Mammary epithelial cell (primary cell): ENCODE measurements at places on chromosomes 12 and 14.

- no peak for DNase-seq
Measured at GRCh38 chr14:22907429-22907828, 11.5 kb downstream of the RBM23 start.

- no peak for DNase-seq
Measured at GRCh38 chr14:55731881-55732498, 152.0 kb downstream of the KTN1 start.

- no peak for DNase-seq
Measured at GRCh38 chr14:64465831-64466554, 694 bp downstream of the AKAP5 start.

DNA sequence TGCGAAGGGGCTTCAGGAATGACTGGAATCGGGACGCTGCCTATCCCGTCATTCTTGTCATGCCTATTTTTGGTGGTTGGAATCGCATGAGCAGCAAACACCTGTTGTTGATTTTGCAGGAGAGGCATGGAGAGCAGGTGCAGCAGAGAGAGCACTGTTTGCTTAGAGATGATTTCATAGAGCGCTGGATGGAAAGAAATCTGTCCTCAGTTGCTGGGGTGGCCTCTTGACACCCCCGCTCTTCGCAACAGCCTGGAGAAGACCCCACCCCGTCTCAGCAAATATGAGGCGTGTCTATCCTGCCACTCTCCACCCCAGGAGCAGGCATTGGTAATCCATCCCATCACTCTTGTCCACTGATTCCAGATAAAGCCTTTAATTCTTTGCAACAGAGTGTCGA is 19.3 kb upstream of the NCOR2 start:
- no peak for DNase-seq

GRCh38 chr14:63564318-63564717 is 21.1 kb upstream of the PPP2R5E start:
- no peak for DNase-seq

DNA sequence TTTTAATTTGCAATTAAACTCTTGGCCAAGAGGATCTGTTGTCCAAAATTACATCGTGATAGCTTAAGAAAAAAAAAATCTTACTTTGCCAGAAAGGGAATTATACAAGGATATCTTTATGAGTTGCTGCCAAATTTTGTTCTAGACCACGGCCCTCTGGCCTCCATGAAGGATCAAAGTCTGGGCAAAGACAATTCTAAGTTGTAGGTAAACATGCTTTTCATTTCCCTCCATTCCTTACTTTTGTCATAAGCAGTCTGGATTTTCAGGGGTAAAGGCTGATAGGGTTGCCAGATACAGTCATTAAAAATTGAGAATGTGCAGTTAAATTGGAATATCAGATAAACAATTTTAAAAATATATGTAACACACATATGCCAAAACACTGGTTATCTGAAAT is 135.1 kb downstream of the MON2 start:
- no peak for DNase-seq

GRCh38 chr14:50830932-50831725 is at the start of gene NIN:
Gene NIN (minus strand): TSS chr14:50831162. CDS start chr14:50822056, 9,106 bp downstream.
- peak; percentile 82 for DNase-seq

- DNase-seq = no peak
Measured at GRCh38 chr12:32390572-32391219, 8.7 kb upstream of the FGD4 start.

DNA sequence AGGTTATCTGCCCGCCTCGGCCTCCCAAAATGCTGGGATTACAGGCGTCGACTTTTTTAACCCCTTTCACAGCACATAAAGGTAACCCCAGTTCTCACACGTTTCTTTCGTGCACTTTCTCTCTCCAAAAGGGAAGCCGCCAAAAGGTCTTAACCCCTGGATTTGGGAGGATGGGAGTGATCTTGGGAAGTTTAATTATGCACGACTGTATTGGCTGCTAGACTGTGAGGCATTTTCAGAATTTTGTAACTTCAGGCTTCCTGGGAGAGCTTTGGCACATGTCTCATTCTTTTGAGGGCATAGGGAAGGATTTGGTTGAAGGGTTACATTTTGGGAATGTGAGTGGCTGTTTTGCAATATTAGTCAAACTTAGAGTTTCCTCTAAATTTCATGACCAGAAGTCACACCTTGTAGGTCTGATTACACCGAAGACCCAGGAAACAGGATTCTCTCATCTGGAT is 1.4 kb upstream of the SMARCC2 start:
- no peak for DNase-seq

DNA sequence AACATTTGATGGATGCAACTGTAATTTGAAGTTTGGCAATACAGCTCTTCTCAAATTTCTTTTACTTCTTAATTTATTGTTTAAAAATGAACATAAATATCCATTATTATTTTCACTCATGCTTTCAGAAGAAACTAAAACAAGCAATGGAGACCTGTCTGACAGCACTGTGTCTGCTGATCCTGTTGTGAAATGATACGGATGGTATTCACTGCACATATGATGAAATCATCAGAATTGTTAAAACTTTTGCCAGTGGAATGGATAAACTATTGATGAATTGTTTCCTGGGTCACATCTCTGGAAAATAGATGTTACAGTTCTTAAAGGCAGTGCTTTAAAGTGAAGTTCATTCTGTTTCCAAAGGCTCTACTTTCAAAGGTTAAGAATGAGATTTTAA is 59.2 kb downstream of the WASHC4 start:
- no peak for DNase-seq

DNA sequence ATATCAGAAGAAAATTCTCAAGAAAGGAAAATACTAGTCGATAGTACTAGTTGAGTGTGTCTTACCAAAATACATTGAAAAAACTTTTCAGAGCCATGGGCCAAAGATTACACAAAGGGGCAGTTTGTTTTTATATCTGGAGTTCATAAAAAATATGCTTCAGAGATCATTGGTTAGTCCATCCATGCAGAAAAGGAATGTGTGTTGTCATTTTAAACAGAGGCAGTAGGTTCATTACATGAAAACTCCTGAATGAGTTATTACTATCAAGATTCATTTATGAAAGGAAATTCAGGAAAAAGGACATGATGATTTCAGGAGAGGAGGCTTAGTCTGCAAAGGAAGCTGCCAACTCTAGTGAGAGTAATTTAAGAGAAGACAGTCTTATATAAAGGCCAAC is 354.8 kb downstream of the AEBP2 start:
- no peak for DNase-seq

DNA sequence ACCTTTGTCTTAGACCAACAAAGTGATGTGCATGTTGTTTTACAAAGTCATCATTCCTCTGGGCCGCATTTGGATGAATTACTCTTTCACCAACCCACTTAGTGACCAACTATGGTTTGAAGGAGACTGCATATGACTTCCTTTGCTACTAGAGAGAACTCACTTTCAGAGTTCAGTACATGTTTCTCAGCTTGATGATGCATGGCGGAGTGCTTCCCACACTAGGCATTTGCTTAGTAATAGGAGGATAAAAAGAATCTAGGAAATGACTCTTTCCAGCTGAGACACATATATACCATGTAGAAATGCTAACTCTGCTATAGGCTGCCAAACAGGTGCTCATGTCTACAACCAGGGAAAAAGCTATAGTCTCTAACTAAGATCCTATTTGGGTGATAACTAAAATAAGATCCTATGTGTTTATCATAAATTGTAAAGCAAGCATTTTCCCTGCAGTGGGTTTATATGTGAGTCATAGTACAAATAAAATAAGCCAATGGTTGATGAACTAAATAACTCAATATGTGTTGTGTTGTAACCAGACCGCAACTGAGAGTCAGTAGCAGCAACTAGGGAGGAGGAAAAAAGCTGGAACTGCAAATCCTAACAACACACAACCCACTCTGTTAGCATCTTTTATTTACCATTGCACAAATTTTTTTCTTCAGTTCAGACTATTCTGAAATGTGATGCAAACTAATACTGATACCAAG is 87.2 kb downstream of the TSPAN8 start:
- DNase-seq = no peak

- DNase-seq = no peak
Measured at GRCh38 chr14:87756661-87757060, 236.3 kb downstream of the GALC start.

DNA sequence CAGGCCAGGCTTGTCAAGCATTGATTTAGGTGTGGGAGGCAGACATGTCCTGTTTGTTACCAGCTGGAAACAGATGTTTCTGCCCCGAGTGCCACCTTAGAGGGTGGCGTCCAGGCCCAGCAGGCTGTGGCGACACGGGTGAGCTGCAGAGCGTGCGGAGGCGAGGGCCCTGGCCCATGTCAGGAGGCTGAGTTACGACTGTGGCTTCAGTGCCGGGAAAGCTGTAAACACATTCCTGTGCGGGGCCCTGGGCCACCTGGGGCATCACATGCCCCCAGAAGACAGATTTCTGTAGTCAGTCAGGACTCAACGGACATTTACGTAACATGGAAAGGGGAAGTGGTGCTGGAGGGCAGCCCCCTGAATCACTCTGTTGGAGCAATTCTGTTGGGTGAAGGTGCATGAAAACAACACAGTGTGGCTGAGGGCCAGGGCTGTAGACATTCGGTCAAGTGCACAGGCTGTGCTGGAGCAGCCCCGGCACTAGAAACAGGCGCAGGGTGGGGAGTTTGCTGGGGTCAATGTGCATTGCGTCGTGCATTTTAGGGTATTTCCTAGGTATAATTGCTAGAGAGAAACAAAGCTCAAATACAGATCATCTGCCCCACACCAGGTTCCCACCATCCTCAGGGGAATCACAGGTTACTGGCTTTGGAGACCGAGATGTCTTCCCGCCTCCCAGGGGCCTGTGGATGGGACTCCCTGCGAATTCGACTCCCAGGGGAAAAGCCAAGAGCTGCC is 291.8 kb downstream of the TMEM121 start:
- DNase-seq = no peak
